ENCODE measurements at places on chromosomes 11 and 22.

GRCh38 chr11:112012874-112013273, 12.3 kb upstream of the DLAT start:
- no peak for DNase-seq

GRCh38 chr11:35290876-35291275, 128.5 kb downstream of the SLC1A2 start:
- DNase-seq, result no peak

GRCh38 chr11:69099180-69099579, 50.4 kb downstream of the TPCN2 start:
- no peak for DNase-seq

DNA sequence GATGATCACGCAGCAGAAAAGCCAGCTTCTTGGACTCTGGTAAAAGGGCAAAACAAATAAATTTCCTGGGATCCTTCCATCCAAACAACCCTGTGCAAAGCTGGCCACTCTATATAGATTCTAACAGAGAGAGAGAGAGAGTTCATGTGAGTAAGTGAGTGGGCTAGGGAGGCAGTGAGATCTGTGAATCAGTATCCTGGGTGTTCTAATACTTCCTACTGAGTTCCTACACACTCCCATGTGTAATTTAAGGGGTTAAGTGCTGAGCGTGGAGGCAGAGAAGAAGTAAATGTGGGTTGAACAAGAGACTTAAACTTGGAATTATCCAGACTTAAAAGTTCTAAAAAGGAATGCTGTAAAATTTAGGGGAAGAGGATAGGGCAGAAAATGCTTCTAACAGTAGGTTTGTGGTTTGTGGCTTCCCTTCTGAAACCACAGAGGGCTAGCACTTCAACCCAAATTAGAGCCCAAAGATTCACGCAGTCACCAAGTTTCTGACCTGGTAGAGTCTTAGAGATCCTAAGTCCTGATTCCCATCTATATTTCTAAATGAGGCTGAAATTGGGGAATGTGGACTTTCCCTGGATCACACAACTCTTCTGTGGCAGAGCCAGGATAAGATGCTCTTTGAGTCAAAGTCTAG, 413.9 kb downstream of the TENM4 start:
- no peak for DNase-seq

GRCh38 chr22:25928038-25928437, 186.1 kb downstream of the MYO18B start:
- DNase-seq, result no peak

DNA sequence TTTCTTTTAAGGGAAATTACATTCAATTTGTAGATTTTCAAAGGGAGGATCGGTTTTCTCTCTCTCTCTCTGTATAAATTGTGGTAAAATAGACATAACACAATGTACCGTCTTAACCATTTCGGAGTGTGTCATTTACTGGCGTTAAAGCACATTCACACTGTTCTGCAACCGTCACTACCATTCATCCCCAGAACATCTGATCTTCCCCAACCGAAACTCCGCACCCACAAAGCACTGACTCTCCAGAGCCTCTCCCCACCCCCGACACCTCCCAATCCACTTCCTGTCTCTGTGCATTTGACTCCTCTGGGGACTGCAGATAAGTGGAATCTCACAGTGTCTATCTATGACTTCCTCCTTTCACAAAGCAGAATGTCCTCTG, 15.9 kb upstream of the GRAMD4 start:
- peak; percentile 93 for DNase-seq

DNA sequence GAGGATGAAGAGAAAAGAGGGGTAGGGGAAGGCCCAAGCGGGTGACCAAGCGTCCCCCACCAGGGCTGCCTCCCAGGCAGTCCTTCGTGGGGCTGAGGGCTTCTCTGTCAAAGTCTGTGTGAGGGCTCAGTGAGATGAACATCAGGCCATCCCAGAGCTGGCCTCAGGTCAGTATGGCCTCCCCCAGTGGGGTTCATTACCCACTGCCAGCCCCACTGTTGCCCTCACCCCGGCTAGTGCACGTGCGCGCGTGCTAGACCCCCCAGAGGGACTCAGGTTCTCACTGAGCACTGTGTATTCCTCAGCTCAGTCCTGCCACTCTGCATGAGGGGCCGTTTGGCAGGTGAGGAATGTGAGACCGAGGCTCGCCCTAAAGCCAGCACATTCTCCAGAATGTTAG, 3.3 kb downstream of the KDELR3 start:
- no peak for DNase-seq

GRCh38 chr11:32100495-32100894, 9.6 kb downstream of the RCN1 start:
- peak; percentile 53 for DNase-seq

- no peak for DNase-seq
These were observed 8.6 kb downstream of the CDC42BPG start for GRCh38 chr11:64835616-64836447.

DNA sequence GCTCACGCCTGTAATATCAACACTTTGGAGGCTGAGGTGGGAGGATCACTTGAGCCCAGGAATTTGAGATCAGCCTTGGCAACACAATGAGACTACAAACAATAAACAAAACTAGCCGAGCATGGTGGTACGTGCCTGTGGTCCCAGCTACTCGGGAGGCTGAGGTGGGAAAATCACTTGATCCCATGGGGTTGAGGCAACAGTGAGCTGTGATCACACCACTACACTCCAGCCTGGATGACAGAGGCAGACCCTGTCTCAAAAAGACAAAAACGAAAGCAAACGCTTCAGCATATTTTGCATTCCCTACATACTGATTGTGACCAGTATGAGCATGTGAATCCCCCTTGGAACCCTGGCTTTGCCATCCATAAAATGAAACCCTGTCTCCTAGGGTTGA, 33.9 kb upstream of the MN1 start:
- no peak for DNase-seq

DNA sequence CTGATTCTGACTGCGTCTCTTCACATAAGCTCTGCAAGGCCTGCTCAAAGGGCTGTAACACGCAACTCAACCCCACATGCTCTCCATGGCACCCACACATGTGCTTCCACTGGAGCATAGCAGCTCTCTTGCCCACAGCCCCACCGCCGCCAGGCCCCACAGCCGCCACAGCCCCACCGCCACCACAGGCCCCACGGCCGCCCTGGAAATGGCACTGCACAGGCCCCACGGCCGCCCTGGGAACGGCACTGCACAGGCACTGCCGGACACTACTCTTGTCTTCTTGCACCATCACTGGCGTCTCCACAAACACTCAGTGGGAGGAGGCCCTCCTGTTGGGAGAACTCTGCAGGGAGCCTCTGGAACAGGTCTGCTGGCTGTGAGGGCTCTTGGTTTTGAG, 8.6 kb downstream of the MOB2 start:
- DNase-seq, result no peak

GRCh38 chr22:37163575-37164504, 14.1 kb upstream of the IL2RB start:
- DNase-seq, result no peak

GRCh38 chr11:92844197-92844596, 125.3 kb upstream of the MTNR1B start:
- no peak for DNase-seq
